Body of pancreas (tissue), 4 donors: ENCODE measurements at places on chromosomes 1 and 21. TPM values are rescaled to one million over a fixed set of nuclear protein-coding genes. Genes with fewer than 3 reads are reported as not detected.

DNA sequence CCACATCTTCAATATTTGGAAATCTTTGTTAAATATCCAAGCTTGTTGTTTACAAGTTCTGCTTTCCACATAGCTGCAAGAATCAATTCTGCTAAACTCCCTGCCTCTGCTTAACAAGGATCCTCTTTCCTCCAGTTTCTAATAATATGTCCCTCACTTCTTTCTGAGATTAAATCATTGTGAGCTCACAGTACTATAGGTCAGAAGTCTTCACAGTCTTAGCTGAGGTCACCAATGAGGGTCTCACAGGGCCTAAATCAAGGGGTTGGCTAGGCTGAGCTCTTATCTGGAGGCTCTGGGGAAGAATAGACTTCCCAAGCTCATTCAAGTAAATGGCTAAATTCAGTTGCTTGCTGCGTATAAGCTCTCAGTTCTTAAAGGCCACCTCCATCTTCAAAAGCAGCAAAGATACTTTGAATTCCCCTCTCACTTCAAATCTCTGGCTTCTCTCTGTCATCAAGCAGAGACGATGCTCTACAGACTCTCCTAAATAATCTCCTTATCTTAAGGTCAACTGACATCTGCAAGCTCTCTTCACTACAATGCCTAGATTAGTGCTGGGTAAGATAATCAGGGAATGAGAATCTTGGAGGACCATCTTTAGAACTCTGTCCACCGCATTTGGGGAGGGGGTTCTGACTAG lies 175.3 kb downstream of the PLPPR4 start:
- no peaks in the 10 kb centered on the region for H3K27me3 ChIP-seq
- H3K4me1 ChIP-seq, result no peaks in the 10 kb centered on the region
- H3K27ac ChIP-seq, result no peak overlapping the region

Gene KCNA3
- 1.3 TPM for total RNA-seq

Gene ANGPTL7
- 3.6 TPM for total RNA-seq

Gene TPM3
- total RNA-seq, result 131 TPM

DNA sequence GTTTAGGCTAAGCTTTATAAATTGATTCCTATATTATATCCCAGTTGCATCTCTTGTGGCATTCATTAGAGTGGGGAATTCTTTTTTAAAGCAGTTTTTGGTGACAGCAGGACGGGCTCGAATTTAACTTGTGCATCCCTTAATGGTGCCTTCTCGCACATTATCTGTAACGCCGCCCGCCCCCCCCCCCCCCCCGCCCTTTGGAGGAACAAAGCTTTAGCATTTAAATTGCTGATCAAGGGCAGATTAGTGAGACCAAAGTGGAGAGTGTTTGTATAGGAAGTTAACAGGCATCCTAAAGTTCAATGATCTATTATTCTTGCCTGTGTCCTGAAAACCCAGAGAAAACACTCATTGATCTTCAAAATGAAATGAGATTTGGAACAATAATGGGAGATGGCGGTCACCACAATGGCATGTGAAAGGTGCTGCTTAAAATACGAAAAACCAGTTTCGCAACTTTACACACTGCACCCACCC lies 2.2 kb downstream of the LMO4 start:
- no peak overlapping the region for H3K4me3 ChIP-seq
- peak overlapping the region; percentile 97 for H3K27ac ChIP-seq
- no peaks in the 10 kb centered on the region for H3K36me3 ChIP-seq
- no peak for DNase-seq

- H3K27ac ChIP-seq, result peak overlapping the region; percentile 68
- H3K27me3 ChIP-seq, result no peaks in the 10 kb centered on the region
- peaks cover 22% of the 10 kb centered on the region for H3K4me1 ChIP-seq
- peak; percentile 21 for DNase-seq
- peaks cover 23% of the 10 kb centered on the region for H3K36me3 ChIP-seq
These were observed 632 bp downstream of the PEX19 start for GRCh38 chr1:160284220-160284781.

Gene SMIM11
- 3.4 TPM for total RNA-seq

GRCh38 chr1:60637651-60638050 lies 444.7 kb upstream of the NFIA start:
- no peaks in the 10 kb centered on the region for H3K27me3 ChIP-seq
- DNase-seq, result no peak
- no peaks in the 10 kb centered on the region for H3K4me1 ChIP-seq
- no peaks in the 10 kb centered on the region for H3K36me3 ChIP-seq

Gene SLAMF9
- total RNA-seq, result not detected

GRCh38 chr1:207034208-207034607 lies 1.7 kb upstream of the C1orf116 start:
- peaks cover 43% of the 10 kb centered on the region for H3K4me1 ChIP-seq
- no peaks in the 10 kb centered on the region for H3K36me3 ChIP-seq
- H3K27ac ChIP-seq, result no peak overlapping the region

- no peaks in the 10 kb centered on the region for H3K27me3 ChIP-seq
- peak; percentile 90 for DNase-seq
- no peaks in the 10 kb centered on the region for H3K36me3 ChIP-seq
- no peak overlapping the region for H3K4me3 ChIP-seq
- peaks cover 25% of the 10 kb centered on the region for H3K4me1 ChIP-seq
These were observed 9.1 kb downstream of the ITGB2 start for GRCh38 chr21:44911384-44912157.

- H3K27me3 ChIP-seq, result no peaks in the 10 kb centered on the region
- H3K27ac ChIP-seq, result no peak overlapping the region
- no peak overlapping the region for H3K4me3 ChIP-seq
- no peaks in the 10 kb centered on the region for H3K36me3 ChIP-seq
These were observed 33.7 kb downstream of the ATP5PO start for GRCh38 chr21:33881689-33882440.

Gene RNF223
- total RNA-seq, result not detected

Gene LCE3D
- total RNA-seq, result not detected

Gene ARHGAP29
- 22.8 TPM for total RNA-seq

GRCh38 chr1:38000529-38001455 lies 4.5 kb downstream of the FHL3 start:
- no peak for DNase-seq
- H3K27me3 ChIP-seq, result no peaks in the 10 kb centered on the region
- no peak overlapping the region for H3K4me3 ChIP-seq
- H3K36me3 ChIP-seq, result no peaks in the 10 kb centered on the region
- H3K27ac ChIP-seq, result no peak overlapping the region
- peaks cover 41% of the 10 kb centered on the region for H3K4me1 ChIP-seq

Gene ATP6V1G3
- not detected for total RNA-seq

Gene GBP2
- 11.2 TPM for total RNA-seq

Gene RPTN
- not detected for total RNA-seq

DNA sequence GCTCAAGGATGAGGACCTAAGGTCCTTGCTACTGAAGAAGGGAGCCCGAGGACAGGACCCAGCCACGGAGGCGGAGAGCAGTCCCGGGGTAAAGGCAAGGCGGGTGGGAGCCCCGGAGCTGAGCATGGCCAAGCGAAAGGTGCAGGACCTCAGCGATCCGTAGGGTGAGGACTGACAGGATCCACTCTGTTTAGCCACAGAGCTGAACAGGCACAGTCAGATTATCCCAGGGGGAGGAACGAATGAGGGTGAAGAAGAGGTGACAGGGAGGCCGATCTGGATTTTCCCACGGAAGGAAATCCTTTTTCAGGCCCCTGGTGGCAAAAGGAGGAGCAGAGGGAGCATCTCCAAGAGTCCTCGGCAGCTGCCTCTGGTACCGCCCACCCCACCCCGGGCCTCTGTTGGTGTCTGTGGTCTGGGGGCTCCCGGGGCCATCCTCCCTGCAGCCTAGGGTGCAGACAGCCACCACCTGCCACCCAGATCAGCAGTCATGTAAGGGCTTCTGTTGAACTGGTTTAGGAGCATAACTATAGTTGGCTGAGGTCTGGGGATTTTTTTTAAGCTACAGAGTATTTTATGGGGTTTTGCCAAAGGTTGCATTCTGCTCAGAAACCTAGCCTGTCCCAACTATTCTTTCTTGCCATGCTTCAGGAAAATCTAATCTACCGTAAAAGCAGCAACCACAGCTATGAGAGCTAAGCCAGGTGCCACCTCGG lies 32.3 kb upstream of the LBR start:
- no peak for DNase-seq
- no peaks in the 10 kb centered on the region for H3K36me3 ChIP-seq
- no peak overlapping the region for H3K4me3 ChIP-seq
- no peaks in the 10 kb centered on the region for H3K27me3 ChIP-seq

Gene C1orf94
- not detected for total RNA-seq

- no peak overlapping the region for H3K27ac ChIP-seq
- no peak for DNase-seq
These were observed 422.6 kb downstream of the AMY1C start for GRCh38 chr1:104172243-104172681.

Gene IGFN1
- total RNA-seq, result 6.9 TPM

- no peak for DNase-seq
- no peaks in the 10 kb centered on the region for H3K36me3 ChIP-seq
- H3K4me3 ChIP-seq, result no peak overlapping the region
- no peaks in the 10 kb centered on the region for H3K27me3 ChIP-seq
These were observed 1.9 kb upstream of the PIGV start for GRCh38 chr1:26785611-26786436.

DNA sequence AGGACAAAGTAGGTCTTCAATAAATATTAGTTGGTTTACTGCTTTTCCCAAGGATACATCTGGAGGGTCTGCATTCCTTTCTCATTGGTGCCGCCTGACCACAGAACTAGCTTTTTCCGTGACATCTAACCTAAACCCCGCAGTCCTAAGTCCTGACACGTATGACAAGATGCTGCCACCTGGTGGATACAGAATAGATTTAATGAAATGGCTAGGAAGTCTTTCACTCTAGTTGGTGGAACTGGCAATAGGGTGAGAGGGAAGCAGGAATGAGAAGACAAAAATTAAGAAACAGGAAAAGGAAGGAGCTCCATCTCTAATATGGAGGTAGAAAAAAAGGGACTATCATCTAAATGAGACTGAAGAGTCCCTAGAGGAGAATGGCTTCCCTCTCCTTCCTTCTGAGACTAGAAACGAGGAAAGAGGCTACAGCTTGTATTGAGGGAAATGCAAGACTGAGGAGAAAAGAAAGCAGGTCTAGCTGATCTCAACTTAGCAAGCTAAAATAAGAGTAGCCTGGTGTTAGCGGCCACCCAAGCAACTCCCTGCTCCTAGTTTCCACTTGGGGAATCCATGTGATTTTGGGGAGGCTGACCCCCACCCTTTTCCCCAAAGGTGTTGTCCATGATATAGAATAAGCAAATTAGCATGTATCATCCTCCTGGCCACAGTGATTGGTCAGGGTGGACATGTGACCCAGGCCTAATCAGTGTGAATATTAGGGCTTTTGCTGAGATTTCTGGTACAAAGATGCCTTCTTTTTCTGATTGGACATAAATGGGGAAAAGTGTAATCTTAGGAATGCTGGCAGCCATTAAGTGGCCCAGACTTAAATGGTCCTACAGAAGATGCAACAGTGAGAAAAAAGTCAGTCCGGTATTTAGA lies 5.9 kb downstream of the RFX5 start:
- H3K4me1 ChIP-seq, result peaks cover 3% of the 10 kb centered on the region
- H3K36me3 ChIP-seq, result no peaks in the 10 kb centered on the region
- DNase-seq, result peak; percentile 44
- H3K27ac ChIP-seq, result no peak overlapping the region
- H3K4me3 ChIP-seq, result no peak overlapping the region

GRCh38 chr21:36729310-36729970 lies 30.5 kb downstream of the SIM2 start:
- H3K4me3 ChIP-seq, result no peak overlapping the region
- DNase-seq, result no peak
- H3K27ac ChIP-seq, result no peak overlapping the region
- H3K4me1 ChIP-seq, result peaks cover 7% of the 10 kb centered on the region

Gene HOOK1
- total RNA-seq, result 20.5 TPM

GRCh38 chr1:89605692-89606091 lies 27.2 kb upstream of the LRRC8C start:
- no peaks in the 10 kb centered on the region for H3K4me1 ChIP-seq
- no peak overlapping the region for H3K4me3 ChIP-seq
- H3K27ac ChIP-seq, result no peak overlapping the region
- DNase-seq, result no peak

- DNase-seq, result no peak
- no peaks in the 10 kb centered on the region for H3K4me1 ChIP-seq
- peaks cover 68% of the 10 kb centered on the region for H3K36me3 ChIP-seq
- H3K27ac ChIP-seq, result no peak overlapping the region
- no peak overlapping the region for H3K4me3 ChIP-seq
- H3K27me3 ChIP-seq, result no peaks in the 10 kb centered on the region
These were observed 44.0 kb downstream of the UBR4 start for GRCh38 chr1:19166066-19166465.
